ENCODE measurements at places on chromosomes 4 and X. TPM values are rescaled to one million over a fixed set of nuclear protein-coding genes. Genes with fewer than 3 reads are reported as not detected.

GRCh38 chrX:13367950-13368349 lies 48.1 kb upstream of the ATXN3L start:
- DNase-seq, result no peak

- no peak for DNase-seq
Measured at GRCh38 chr4:136441629-136442282, 1090.5 kb downstream of the PCDH18 start.

DNA sequence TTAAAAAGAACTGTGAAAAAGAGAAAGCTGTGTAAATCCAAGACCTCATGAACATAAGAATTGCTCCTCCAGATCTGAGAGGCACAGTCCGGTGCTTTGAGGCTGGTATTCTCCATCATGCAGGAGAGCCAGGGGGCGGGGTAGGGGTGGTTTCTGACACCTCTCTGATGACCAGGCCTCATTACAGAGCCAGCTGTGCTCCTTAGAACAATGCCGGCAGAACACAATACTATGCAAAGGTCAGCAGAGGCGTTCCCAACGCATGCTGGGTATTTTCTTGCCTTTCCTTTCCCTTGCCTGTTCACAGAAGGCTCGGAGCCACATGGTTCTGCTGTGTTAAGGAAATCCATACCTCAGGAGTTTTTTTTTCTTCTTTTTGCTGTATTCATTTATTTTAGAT lies 91.2 kb upstream of the SOD3 start:
- DNase-seq, result no peak

- DNase-seq, result no peak
Measured at GRCh38 chr4:148808416-148808815, 366.2 kb upstream of the NR3C2 start.

DNA sequence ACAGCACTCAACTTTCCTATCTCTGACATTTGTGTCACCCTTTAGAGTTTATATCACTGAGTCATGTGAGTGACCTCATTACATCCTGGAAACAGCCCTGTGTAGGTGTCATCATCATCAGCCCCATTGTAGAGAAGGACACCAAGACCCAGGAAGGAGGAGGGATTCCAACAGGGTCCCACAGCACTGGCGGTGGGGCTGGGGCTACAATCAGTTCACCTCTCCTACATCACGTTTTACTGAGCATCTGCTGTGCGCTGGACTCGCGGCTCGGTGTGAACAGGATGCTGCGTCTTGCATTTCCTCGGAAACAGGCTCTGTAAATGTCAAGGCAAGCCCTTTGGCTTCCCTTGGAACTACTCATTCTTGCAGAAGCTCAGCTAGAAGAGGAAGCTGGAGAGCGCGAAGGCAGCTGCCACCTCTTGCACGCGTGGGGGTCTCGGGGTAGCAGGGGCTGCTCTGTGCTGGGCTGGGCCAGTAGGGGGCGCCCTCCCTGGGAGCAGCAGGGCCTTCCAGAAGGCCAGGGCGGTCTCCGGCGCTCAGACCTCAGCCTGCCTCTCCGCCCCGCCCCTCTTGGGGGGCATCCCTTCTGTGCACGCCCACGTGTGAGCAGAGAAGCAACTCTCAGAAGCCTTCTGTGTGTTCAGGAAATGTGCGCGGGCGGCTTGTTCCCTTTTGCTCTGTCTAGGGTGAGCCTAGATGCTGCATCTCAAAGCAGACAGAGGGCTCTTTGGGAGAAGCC lies 29.0 kb downstream of the REELD1 start:
- no peak for DNase-seq

DNA sequence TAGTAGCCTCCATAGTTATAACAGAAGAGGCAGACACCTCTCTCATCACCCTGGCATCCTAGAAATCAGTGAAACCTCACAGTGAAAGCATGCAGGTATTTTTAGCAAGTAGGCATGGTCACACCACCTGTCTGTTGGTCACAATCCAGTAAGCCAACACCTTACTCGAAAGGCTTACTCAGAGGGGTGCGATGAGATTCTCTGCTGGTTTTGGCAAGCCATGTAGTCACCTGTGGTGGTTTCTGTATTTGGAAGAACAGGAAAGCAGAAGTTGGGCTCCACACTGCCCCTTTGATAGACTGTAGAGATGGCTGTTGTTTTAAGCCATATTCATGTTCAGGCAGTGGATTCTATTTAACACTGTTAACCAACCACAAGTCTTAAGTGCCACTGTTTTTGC lies 134.7 kb downstream of the DCLK2 start:
- DNase-seq, result no peak

DNA sequence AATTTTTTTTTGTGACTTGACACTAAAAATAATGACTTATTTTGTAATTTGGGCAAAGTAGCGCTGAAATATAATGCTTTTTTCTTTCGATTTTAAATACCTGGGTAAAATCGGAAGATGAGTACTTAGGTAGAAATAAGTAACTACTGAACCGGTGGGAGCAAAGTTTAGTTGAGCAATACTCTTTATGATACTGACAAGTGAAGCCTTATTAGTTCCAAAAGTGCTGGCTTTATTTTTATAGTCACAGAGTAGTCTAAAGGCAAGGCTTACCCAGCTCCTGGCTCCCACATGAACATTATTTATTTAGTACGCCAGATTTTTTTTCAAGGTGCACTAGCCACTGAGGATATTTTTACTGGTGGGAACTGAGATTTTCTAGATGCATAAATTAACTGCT lies 14.4 kb upstream of the TRPC5OS start:
- DNase-seq, result no peak

- DNase-seq, result no peak
Measured at GRCh38 chrX:124263743-124264142, 68.7 kb upstream of the TEX13D start.

DNA sequence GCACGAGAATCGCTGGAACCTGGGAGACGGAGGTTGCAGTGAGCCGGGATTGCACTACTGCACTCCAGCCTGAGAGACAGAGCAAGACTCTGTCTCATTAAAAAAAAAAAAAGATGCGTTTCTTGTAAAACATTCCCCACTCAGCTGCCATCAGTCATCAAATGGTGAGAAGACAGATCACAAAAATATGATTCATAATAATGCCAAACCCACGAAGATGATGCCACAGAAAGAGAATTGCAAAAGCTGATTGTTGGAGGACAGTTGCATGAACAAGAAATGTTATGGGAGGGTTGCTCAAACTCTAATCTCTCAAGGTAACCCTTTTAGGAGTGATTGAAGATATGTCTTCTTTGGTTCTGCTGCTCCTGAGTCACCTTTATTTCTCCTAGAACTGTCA lies 21.4 kb upstream of the SMIM14 start:
- no peak for DNase-seq

DNA sequence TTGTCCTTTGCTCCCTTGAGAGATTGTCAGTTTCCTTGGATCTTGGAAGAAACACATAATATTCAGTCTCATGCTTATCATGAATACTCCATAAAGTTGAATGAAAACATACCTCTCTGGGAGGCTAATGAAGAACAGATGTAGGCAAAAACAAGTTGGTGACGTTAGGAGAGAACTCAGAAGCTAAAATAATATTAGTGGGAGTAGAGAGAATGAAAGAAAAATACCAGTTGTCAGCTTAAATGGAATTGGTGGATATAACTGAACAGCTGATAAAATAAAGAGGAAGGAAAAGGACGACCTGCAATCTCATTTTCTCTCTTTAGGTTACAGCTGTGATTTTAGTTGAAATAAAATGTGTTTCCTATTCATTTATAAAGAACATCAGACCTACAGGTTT lies 124.8 kb downstream of the SNCA start:
- no peak for DNase-seq

GRCh38 chrX:131783555-131784308 lies 239.4 kb upstream of the STK26 start:
- no peak for DNase-seq

GRCh38 chr4:115769396-115769795 lies 656.0 kb upstream of the NDST4 start:
- DNase-seq, result no peak

DNA sequence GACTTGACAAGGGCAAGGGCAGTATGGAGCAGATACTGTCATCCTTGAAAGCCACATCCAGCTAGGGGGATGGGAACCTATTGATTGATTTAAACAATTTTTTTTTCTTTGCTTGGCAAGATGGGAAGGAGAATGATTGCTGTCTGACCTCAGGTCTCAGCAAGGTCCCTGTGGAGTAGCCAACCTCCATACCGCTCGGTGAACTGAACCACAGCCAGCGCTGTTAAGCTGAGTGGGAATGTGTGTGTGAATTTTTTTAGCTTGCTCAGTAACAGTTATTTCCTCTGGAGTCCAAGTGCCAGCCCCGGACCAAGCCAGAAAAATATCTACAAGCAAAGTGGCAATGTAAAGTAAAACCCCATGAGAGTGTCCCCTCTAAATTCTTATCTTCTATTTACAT lies 25.9 kb downstream of the DCX start:
- DNase-seq, result no peak

DNA sequence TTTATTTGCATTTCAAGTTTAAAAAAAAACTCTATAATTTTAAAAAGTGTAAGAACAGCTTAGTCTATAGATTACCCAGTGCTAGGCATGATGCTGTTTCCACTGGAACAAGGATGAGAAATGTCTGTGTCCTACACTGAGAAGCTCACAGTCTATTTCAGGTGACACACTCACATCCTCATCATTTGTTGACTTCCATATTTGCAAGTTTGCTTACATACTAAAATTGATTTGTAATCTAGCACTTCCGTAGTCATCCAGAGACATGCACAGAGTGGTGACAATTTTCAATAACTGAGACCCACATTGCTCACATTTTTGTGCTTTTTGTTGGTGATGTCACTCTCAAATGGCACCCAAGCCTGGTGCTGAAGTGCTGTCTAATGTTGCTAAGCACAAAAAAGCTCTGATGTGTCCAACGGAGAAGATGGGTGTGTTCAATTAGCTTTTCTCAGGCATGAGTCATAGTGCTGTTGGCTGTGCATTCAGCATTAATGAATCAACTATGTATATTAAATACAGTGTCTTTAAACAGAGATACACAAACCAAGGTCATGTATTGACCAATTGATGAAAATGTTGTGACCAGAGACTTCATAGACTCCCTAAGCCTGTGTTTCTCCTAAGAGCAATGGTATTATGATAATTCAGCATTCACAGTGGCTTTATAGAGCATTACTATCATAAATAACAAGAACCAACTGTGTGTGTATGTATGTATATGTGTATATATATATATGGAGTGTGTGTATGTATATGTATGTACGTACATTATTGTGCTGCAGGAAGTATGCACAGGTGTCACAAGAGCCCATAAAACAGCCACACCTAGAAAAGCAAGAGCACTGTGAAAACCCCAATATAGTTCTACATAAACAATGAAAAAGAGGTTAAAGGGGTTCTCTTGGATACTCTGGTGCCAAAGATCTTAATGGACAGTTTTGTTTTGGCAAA lies 31.2 kb upstream of the VCX3B start:
- no peak for DNase-seq

- no peak for DNase-seq
Measured at GRCh38 chr4:90099812-90100211, 27.4 kb upstream of the CCSER1 start.

DNA sequence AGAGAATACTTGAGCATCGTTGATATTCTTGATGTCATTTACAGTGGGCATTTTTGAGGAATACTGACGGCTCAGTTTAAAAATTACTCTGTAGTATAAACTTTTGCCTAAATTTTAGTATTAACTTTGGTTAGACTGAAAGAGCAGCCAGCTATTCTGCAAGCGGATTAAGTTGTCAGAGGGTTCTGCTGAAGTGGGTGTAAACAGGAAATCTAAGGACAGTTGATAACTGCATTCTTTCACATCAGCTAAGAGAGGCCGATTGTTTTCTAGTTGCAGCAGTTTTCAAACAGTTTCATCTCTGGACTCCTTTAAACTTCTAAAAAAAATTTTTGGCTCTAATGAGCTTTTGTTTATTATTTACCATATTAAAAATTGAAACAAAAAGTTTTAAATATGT lies 149.6 kb downstream of the RAPGEF2 start:
- no peak for DNase-seq

GRCh38 chr4:67616478-67616877 lies 58.0 kb downstream of the STAP1 start:
- no peak for DNase-seq

DNA sequence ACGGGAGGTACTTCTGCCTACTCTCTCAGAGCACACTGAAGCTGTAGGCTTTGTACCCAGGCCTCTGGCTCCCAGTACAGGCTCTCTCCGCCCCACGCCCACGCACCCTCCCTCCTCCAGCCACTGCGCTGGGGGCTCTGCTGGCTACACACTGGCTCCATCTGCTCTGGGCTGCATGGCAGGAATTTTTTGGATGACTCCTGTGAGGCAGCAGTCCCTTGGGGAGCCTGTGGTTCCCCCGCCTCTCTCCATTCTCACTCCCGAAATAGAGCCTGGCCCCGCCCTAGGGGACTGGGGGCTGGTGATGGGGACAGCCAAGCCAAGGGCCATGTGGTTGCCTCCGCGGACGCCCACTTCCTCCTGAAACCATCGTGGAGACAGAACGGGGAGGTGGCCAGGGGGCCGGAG lies 58.1 kb upstream of the ADRA2C start:
- DNase-seq, result no peak

DNA sequence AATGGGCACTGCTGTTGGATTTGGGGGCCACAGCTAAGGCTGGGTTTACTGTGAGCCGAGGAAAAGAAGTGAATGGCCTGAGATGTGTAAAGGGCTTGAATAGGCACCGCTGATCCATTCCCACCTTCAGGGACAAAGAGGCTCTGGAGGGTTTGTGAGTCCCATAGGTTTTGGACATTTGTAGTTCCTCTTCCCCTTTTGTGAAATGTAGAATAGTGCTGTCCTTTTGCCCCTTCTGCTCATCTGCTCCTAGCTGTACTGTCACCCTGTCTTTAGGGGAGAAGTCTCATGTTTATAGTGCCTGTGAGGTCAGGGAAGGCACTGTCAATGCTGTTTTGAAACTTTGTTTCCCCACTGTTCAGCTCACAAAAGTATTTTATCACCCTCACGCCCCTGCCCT lies 26.4 kb upstream of the CLCN4 start:
- no peak for DNase-seq

DNA sequence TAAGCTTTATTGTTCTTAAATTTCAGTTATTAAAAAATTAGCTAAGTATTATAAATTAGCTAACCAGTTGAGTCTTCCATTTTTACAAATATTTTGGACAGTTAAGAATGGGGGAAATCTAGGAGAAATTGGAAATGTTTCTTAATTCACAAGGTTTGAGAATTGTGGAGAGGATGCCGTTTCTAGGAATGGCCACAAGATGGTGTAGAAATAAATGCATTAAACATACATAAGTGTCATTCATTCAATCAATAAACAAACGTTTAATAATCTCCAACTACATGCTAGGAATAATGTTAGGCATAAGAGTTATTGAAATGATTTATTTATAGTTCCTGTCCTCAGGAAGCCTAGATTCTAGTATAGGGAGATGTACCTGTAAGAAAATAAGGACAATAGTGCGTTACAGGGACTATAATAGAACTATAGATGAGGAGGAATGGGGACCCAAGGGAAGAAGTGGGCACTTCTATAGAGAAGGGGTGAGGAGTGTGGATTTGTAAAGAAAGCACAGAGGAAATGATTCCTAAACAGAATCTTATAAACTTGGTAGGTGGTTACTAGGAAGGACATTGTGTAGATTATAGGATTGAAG lies 195.7 kb upstream of the ANK2 start:
- no peak for DNase-seq

Gene YIPF7
- total RNA-seq, result 12.7 TPM

Gene ZFP92
- 0.55 TPM for total RNA-seq

Gene GLRA2
- not detected for total RNA-seq

Gene CTAG1A
- total RNA-seq, result not detected

Gene PIR
- total RNA-seq, result 9.4 TPM

Gene P2RY10
- total RNA-seq, result not detected
